ENCODE measurements at places on chromosomes 3 and 15.

DNA sequence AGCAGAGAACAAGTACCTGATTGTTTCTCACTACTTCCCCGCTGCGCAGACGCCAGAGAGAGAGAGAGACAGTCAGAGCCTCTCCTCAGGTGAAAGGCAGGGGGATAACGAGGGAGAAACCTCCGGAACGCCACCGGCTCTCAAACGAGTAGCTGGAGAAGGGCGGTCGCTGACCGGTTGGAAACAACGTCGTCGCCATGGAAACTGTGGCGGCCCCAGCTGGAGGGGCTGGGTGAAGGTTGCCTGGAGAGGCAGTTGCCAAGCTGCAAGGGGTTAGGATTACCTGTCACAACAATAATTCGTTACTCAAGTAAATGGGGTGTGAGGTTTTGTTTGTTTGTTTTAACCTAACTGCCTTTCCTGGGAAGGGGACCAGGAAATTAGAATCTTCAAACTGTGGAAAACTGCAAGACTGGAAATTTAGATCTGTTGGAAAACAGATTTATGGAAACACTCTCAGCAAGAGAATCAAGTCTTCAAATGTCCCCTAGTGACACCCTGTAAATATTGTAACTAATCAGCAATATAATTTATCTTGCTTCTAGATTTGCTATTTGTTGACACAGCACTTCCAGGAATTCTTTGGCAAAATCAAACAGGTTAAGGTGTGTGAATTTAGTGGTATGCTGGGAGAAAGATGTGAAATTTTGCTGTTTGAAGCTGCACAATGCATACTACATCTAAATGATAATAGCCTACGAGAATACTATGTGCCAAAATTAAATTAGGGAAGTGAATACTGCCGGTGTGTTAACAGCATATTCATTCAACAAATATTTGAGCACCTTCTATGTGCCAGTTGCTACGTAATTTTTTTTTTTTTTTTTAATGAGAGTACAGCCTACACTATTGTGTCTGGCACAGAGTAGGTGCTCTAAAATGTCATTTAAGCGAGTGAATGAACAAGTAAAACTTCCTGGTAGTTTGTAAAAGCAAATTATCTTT lies at the start of gene DNAH12:
TSS of gene DNAH12 (minus strand) at position 164 of the 945 bp plus-strand sequence. CDS start 1,474 bp downstream, outside the sequence.
- no peak for DNase-seq

DNA sequence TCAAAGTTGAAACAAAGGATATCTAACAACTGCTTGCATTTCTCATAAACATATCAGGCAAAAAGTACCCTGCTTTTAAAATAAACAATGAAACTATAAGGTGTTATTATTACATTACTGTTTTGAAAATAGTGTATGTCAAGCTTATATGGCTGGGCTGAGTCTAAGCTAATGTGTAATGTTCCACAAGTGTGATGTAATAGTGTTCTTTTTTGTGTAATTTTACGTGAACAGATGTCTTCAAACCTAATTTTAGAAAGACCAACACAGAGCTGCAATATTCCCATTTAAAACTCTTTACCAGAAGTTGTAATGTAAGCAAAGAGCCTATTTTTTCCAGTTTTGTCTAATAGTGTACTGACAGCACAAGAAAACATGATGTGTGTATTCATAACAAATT lies 34.0 kb downstream of the MINDY2 start:
- DNase-seq, result no peak

GRCh38 chr3:151386056-151386455 lies 1.5 kb upstream of the P2RY12 start:
- DNase-seq, result no peak

DNA sequence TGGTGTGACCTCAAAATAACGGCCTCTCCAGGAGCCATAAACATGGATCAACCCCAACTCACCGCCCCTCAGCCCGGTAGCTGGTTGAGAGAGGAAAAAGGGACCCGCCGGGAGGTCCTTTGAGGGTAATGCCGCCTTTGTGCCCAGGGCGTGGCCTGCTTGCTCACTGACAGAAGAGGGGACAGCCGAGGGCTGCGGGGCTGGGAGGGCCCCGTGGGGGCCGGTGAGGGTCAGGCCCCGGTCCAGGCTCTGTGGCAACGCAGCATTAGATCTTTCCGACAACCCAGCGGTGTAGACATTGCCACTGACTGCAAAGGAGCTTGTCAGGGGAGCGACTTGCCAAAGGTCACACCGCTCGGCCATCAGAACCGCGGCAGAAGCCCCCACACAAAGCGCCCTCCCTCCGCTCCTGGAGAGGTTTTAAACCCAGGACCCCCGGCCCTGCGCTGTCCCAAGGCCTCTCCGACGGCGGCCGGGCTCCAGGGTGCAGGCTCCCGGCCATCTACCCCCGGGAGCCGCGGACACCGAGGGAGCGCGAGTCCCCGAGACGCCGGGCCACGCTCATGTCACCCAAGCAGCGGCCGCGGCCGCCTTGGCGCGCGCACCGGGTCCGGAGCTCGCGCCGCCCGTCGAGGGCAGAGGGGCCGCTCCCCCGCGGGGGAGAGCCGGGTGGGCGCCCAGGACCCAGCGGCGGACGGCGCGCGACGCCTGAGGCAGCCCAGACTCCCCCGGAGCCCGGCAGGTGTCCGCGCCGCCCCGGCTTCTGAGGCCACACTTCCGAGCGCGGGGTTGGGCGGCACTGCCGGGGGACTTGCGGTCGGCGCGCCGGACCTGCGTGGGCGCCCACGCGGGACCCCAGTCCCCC lies 975 bp downstream of the PCSK6 start:
- DNase-seq, result no peak

DNA sequence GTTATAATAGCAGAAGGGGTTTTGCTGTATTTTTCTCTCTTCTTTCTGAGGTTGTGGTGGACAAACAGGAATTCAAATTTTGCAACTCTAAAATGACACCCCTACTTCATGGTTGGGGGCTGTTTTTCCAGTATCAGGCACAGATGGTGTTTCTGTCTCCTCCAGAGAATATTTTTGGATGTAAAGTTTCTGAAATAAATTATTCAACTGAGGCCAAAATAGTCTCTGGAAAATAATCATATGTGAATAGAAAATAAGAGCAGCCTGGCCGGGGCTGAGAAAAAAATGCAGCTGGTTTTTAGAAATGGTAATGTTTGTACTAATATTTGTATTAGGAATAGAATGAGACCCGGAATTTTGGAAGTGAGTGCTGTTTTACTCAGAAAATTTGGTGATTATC lies 121.3 kb upstream of the ADAMTS9 start:
- no peak for DNase-seq

DNA sequence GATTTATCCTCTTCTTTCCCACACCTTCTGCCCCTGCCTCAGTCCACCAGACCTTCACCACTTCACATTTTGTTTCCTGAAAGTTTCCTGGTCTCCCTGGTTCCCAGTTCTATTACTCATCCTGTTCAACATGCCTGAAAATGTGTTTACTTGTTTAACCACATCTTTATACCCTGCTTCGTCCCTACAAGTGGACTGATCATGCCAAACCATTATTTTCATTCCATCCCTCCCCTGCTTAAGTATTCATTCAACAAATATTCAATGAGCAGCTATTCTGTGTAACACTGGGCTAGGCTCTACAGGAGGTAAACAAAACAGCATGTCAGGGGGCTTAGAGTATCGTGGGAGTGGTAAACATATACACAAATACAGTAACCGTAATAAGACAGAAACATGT lies 5.5 kb downstream of the MYO5A start:
- DNase-seq, result no peak
